ENCODE measurements at places on chromosomes 5 and 9.

DNA sequence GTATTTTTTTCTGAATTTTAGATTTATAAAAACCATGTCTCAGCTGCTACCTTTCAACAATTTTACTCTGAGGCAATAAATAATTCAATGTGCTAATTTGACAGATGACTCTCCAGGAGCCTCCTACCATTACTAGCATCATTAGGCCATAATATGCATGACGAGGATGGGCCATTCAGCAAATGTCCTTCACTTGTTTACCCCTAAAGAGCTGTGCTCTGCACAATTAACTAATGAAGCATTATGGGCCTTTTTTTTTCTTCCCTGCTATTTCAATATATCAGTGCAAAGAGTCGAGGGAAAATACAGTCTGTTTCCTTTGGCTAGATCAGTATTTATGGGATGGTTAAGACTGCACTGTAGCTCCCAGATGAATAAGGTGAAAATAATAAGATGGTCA is 627.2 kb downstream of the ISL1 start:
- no peak for DNase-seq

DNA sequence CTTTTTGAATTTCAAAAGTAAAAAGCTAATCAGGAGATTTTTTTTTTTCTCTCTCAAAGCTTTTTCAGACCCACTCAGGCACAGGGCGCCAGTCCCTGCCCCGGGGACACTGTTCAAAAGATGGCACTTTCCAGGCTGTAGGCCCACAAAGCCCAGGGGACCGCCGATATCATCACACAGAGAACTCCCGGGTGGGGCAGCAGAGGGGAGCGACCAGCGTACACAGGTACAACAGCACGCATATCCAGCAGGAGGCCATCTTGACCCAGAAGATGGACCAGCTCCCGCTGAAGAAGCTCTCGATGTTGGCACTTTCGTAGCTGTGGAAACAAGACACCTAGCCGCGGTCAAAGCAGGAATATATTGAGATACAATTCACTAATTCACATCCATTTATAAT is 108.3 kb downstream of the THBS4 start:
- DNase-seq, result no peak

DNA sequence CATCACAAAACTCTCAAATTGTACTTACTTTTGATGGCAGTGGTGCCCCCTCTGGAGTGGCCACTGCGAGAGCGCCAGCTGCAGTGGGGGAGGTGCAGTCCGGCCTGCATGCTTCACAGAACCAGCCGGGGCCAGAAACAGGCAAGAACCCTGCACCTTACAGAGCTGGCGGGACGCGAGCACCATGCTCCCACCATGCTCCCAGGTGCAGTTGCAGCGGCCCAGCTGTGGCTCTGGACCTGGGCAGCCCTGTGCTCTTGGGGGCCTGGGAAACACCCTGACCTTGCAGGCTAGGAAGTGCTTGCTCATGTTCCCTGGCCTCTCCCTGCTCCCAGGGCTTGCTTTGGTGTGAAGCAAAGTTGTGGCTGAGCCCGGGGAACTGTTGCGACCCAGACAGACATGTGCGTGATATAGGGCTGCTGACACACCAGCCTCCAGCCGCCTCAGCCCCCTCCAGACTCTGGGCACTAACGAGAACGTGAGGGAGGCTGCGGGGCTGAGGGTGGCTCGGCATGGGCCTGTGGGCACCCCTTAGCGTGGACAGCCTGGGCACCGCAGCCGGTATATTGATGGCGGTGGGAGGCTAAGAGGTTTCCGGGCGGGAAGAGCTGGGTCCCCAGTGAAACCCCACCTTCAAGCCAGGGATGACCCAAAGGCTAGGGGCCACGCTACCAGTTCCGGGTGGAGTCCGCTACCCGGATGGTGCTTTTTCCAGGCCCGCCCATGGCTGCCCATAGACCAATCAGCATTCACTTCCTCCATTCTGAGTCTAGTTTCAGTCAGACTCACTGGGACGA is 1809.9 kb upstream of the ACO1 start:
- DNase-seq, result no peak

DNA sequence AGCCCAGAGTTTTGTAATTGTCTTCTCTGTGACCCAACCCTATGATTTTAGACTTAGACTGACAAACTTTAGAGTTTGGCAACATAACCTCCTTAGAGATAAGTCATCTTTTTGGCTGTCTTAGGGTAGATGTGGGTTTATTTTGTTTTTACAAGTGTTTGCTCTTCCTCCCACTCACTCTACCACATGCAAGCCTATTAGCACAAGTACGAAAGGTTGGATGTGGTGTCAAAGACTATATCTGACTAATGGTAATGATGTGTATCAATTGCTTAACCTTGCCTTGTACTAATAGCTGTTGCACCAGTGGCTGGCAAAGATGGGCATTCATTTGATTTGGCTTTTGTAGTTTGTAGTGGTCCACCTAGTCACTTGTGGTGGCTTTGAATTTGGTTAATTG is 46.5 kb downstream of the SLC25A46 start:
- no peak for DNase-seq

GRCh38 chr5:170974461-170974860 is 112.6 kb downstream of the RANBP17 start:
- DNase-seq, result no peak

- DNase-seq, result no peak
These were observed 38.3 kb downstream of the PTGES start for GRCh38 chr9:129714511-129715061.

GRCh38 chr5:16691731-16692130 is 74.9 kb upstream of the RETREG1 start:
- DNase-seq, result no peak

GRCh38 chr9:91407580-91408318 is 15.9 kb downstream of the NFIL3 start:
- no peak for DNase-seq

- DNase-seq, result no peak
These were observed 34.6 kb upstream of the NEK6 start for GRCh38 chr9:124222918-124223720.

DNA sequence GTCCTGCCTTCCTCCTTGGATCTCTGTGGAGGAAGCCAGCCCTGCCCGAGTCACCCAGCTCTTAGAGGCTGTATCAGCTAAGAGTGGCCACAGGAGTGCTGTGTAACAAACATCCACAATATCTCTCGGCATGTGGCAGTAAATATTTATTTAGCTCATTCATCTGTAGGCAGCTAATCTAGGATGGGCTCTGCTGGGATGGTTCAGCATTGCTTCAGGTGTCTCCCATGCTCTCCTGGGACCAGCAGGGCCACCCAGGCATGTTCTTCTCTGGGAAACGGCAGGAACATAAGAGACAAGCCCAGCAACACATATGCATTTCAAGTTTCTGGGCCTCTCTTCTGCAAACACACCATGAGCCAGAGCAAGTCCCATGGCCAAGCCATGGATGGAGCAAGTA is 56.1 kb downstream of the HRH2 start:
- DNase-seq, result no peak

- DNase-seq, result no peak
These were observed 29.3 kb upstream of the SELENOP start for GRCh38 chr5:42840842-42841567.

- no peak for DNase-seq
These were observed 10.7 kb upstream of the OR5C1 start for GRCh38 chr9:122777935-122778627.

DNA sequence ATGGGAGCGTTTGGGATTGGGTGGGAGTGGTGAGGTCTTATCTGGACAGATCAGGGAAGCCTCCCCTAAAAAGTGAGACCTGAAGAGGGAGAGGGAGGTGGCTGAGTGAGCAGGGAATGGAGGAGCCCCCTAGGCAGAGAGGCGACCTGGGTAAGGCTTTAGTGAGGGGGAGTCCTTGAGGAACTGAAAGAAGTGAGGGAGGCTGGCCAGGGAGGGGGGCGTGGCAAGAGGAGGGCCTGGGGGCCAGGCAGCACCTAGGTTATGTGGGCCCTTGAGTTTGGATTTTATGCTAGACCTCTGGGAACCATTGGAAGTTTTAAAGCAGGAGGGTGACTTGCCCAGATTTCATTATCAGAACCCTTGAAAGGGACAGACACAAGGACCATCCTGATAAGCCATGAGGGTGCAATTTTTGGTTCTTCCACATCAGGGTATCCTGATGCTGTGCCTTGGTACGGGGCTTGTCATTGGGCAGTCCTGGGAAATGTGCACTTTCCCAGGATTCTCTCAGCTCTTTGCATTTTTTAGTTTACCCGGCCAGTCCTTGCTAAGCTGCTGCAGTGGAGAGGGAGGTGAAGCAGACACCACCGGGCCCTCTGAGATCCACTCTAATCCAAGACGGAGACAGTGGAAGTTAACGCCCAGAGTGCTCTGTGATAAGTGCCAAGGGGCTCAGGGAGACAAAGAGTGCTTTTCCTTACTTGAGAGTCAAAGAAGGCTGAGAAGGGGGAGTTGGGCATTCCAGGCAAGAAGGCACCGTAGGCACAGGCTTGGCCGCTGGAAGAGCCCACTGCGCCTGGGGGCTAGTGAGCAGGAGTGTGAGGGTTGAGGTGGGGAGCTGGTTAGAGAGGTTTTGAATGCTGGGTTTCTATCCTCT is 16.1 kb downstream of the GSN start:
- no peak for DNase-seq

DNA sequence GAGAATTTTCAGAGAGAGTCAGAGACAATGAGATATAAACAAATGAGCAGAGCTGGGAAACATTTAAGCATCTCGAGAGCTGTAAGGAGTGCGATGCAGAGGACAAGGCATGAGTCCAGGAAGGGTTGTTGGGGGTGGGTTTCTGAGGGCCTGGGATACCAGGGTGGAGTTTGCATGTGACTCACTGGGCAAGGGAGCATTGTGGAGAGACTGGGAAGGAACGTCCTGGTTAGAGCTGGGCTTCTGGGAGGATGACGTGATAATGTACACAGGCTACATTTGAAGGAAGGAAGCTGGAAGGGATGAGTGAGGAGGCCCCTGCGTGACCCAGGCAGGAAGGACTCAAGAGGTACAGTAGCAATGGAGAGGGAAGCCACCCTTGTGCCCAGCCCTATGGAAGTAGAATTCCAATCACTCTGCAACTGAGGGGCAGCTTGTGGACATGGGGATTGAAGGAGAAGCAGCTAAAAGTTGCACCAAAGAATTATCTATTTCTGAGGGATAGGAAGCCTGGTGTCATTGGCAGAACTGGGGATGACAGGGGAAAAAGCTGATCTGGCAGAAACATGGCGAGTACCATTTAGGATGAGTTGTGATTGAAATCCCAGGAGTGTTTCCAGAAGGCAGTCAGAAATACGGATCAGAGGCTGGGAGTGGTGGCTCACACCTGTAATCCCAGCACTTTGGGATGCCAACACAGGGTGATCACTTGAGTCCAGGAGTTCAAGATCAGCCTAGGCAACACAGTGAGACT is 59.3 kb upstream of the AFAP1L1 start:
- DNase-seq, result no peak

GRCh38 chr9:101353683-101354082 is 31.1 kb downstream of the BAAT start:
- no peak for DNase-seq

DNA sequence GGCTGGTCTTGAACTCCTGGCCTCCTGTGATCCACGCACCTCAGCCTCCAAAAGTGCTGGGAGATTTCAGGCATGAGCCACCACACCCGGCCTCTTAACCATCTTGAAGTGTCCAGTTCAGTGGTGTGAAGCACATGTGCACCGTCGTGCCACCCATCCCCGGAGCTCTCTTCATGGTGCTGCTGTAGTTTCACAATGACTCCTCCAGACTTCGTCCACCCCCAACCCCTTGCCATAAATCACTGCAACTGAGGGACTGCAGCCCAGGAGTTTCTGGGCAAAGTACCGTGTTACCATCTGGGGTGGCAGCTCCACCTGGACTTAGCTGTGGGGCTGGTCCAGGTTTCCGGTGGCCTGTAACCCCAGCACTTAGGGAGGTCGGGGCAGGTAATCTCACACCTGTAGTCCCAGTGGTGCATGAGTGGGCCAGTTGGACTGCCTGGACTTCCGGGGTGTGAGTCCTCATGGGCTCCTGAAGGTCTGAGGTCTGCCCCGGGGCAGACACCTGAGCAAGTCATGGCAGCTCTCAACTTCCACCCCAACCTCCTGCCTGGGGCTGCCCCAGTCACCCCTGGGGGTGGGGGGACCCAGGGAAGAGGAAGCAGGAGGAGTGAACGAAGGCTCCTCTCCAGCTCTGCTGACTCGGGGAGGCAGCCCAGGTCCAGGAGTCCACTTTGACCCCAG is 6.6 kb upstream of the N4BP3 start:
- no peak for DNase-seq

DNA sequence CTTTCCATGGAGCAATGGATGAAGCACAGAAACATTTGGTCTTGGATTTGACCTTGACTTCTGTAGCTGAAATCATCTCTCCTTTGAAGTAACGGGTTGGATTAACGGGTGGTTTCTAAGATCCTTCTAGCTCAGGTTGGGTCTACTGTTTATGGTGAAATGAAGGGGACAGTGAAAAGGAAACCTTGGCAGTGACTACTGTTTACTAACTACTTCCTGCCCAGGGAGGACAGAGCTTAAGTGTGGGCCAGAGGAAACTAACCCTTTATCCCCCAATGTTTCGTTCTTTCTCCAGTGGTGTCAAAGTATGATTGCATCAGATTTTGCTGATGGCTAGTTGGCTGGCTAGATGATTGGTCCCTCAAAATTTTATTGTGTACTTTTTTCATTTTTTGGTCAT is 22.2 kb downstream of the SKP2 start:
- no peak for DNase-seq

DNA sequence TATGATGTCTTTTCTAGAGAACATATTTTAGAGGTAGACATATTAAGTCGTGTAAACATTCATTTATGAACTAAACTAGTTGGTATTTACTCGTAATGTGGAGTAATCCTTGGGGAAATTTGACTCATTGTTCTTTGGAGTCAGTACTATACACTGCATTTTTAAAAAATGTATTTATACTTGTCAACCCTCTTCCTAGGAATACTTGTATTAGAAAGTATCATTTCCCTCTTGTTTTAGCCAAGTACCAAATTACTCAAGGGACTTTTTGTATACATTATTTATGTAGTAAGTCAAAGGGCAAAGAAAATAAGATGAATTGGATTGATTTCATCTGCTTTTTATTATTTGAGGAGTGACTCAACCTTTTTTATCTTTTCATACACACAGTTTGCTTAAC is 248.1 kb upstream of the IZUMO3 start:
- DNase-seq, result no peak

DNA sequence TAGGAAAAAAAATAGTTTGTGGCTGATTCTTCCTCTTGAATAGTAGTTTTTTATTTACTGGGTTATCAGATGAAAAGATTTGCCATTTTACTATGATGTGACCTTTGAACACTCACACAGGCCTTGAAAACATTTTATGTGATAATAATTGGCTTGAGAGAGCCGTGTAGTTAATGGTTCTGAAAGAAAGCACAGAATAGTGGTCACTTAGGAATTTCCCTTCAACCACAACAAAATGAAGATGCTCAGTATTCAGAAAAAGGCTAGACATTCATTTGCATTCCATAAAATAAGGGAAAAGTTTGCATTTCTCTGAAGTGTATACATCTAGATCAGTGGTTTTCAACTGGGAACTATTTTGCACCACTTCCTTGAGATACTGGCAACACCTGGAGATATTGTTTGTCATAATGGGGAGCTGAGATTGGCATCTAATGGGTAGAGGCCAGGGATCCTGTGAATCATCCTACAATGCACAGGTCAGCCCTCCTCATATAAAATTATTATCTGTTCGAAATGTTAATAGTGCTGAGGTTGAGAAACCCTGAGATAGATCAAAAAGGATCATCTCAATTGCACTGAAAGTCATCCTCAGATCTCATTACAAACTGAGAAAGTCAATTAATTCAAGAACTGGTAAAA is 446.4 kb upstream of the CCNG1 start:
- DNase-seq, result no peak
